ENCODE measurements at places on chromosomes 12 and 14. TPM values are rescaled to one million over a fixed set of nuclear protein-coding genes. Genes with fewer than 3 reads are reported as not detected.

The TOMM20L gene
- total RNA-seq: not detected

The GZMH gene
- 1.9 TPM for total RNA-seq

The TMPO gene
- 48.3 TPM for total RNA-seq

The SDS gene
- 4.4 TPM for total RNA-seq

The FSCB gene
- total RNA-seq: not detected

The CLEC14A gene
- 56.0 TPM for total RNA-seq

The VDR gene
- total RNA-seq: 9.3 TPM

The DHH gene
- 1.3 TPM for total RNA-seq

The ABCC9 gene
- total RNA-seq: 47.9 TPM

The NELL2 gene
- total RNA-seq: 1.1 TPM

The TEX52 gene
- total RNA-seq: not detected

The TSPAN8 gene
- total RNA-seq: 7.5 TPM

The CCDC175 gene
- total RNA-seq: 0.71 TPM

The BEST3 gene
- total RNA-seq: not detected

The KRT7 gene
- 17.3 TPM for total RNA-seq

The C3AR1 gene
- total RNA-seq: 39.8 TPM

The PRPH gene
- 5.4 TPM for total RNA-seq

The C12orf50 gene
- total RNA-seq: 0.32 TPM

The MGAT4C gene
- total RNA-seq: 1.0 TPM

The MMP19 gene
- 144 TPM for total RNA-seq

The TEAD4 gene
- 27.1 TPM for total RNA-seq

The FGF23 gene
- not detected for total RNA-seq

The ACOT2 gene
- total RNA-seq: 19.9 TPM

The ASB2 gene
- total RNA-seq: 53.3 TPM

The TBX3 gene
- 6.8 TPM for total RNA-seq

The NTF3 gene
- 51.6 TPM for total RNA-seq

The PRH2 gene
- not detected for total RNA-seq

The LRRK2 gene
- total RNA-seq: 23.3 TPM

The ALDH6A1 gene
- total RNA-seq: 28.4 TPM

The CCDC198 gene
- total RNA-seq: not detected

The SOAT2 gene
- total RNA-seq: 1.2 TPM

The INHBE gene
- total RNA-seq: not detected

The TRHDE gene
- total RNA-seq: 1.8 TPM

The SIRT4 gene
- total RNA-seq: 1.6 TPM

The NANOG gene
- 0.32 TPM for total RNA-seq

The CIROP gene
- not detected for total RNA-seq

The ACADS gene
- total RNA-seq: 15.6 TPM

The LTBR gene
- 83.1 TPM for total RNA-seq

The METTL3 gene
- 32.5 TPM for total RNA-seq
